Fibroblast of lung (primary cell): ENCODE measurements at places on chromosomes 2 and 18.

GRCh38 chr2:144011098-144011497, 508.8 kb downstream of the ZEB2 start:
- DNase-seq, result no peak

GRCh38 chr2:205692104-205692503, 9.8 kb downstream of the NRP2 start:
- DNase-seq, result peak; percentile 44

DNA sequence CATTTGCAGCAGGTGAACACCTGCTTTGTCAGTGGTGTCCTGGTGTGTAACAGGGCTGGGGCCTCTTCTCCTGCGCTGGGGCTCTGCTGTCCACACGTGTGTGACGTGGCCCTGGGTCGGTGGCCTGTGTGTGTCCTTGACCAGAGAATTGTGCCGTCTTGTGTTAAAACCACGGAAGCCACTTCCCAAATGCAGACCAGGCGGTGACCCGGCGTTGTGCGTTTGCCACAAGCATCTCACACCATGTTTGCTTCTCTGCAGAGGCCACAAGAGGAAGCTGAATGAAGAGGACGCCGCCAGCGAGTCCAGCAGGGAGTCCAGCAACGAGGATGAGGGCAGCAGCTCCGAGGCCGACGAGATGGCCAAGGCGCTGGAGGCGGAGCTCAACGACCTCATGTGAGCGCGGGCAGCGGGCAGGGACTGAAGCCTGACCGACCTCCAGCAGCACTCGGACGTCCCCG, 44.3 kb upstream of the KCNG2 start:
- no peak for DNase-seq

DNA sequence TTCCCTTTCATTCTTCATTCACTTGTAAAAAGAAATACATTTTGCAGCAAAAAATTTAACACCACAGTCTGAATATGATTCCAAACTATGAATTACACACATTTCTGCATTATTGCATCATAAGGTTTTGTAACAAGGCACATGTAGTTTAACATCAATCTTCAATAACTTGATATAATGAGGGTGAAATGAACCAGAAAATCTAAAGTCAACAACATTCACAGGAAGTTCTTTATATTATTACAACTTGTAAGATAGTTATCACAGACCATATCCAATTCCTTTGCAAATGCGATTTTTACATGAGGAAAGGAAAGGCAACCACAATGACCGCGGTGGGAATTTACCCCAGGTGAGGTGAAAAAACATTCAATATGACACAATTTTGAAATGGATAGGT, 213.3 kb downstream of the NAPG start:
- peak; percentile 72 for DNase-seq

DNA sequence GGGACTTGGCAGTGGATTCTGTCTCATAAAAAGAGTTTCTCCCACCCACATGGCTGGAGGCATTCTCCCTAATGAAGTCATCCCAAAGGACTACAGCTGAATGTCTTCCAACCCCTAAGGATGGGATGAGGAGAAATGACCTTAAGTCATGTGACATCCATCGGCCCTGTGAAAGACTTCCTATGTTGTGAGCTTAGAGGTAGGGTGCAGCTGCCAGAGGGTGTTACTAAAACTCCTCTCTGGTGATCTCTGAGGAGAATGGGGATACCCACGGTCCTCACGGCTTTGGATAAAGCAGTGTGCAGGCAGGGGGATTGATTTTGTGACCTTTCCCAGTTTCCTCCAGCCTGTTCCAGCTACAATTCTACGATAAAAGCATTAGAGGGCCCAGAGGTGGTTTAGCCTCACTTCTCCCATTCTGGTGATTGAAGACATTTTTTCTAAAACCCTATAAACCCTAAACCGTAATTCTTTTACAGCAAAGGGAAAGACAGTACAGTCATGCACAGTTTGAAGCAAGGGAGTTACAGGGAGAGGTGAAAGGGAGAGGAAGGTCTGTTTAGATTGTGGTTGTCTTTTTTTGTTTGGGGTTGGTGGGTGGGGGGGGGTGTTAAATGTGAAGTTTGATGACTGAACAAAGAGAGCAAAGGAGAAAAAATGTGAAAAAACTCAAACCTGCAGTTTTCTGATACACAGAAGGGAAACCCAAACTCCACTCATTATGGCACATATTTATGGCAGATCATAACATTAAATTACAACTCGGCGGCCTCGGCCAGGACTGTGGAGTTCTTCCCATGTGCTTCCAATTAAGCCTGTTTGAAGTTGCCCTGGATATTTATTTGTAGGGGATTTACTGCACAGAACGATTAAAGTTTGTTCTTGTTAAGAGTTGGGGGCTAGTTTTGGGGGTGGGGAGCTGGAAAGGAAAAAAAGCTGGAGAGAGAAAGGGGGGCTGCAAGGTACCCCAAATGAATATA, 26.6 kb upstream of the SLC14A2 start:
- peak; percentile 77 for DNase-seq

GRCh38 chr2:63364866-63365265, 223.4 kb downstream of the WDPCP start:
- no peak for DNase-seq

DNA sequence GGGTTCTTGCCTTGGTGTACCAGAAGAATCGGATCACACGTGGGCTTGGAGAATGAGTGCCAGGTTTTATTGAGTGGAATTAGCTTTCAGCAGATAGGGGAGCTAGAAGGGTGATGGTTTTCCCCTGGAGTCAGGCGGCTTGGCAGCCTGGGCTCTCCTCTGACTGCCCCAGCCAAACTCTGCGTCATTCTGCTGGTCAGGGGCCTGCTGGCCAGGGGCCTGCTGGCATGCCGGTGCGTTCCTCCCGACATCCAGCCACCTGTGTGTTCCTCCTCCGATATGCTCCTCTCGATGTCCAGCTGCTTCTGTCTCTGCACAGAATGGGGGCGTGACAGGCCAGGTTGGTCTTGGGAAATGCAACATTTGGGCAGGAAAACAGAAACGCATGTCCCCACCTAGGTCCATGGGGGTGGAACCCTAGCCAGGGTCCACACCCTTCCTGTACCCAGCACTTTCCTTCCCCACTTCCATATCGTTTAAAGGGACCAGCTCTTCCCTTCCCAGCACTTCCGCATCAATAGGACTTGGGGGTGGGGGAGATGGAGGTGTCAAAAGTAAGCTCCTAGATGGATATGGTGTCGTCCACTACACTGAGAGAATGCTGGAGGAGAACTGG, 85.3 kb downstream of the VWA3B start:
- no peak for DNase-seq

GRCh38 chr2:8851811-8852560, 14.6 kb upstream of the KIDINS220 start:
- DNase-seq, result no peak
